ENCODE measurements at places on chromosomes 3 and 15.

DNA sequence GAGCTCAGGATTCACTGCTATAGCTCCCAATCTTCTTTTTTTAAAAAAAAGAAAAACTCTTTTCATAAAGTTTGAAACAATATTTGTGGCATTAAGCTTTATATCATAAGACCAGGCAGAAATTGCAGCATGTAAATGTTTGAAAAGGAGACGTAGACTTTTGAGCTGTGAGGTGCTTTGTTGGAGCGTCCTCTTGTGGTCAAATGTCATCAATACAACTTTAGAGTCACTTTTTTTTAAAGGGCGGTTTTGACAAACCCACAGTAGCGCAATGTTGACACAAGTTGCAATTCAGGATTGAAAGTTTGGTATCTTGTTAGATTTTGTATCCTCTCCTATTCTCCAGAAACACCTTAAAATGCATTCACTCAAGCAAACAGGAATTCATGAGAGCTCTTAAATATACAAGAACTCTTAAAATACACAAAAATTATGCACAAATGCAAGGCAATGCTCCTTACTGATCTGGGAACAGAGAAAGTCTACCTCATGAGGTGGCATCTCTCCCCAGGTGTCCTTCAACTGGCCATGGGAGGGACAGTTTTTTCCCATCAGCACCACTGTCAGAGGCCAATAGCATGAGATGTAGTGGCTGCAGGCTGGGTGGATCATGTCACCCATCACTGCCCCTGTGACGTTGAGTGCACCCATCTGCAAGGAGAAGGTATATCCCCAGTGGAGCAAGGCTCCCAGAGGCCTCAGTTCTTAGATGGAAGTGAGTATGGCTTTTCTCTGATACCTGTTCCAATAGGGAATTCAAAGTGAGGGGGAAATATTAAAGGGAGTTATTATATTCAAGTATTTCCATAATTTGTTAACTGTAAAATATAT is 70.7 kb downstream of the ANXA2 start:
- peak; percentile 31 for DNase-seq

DNA sequence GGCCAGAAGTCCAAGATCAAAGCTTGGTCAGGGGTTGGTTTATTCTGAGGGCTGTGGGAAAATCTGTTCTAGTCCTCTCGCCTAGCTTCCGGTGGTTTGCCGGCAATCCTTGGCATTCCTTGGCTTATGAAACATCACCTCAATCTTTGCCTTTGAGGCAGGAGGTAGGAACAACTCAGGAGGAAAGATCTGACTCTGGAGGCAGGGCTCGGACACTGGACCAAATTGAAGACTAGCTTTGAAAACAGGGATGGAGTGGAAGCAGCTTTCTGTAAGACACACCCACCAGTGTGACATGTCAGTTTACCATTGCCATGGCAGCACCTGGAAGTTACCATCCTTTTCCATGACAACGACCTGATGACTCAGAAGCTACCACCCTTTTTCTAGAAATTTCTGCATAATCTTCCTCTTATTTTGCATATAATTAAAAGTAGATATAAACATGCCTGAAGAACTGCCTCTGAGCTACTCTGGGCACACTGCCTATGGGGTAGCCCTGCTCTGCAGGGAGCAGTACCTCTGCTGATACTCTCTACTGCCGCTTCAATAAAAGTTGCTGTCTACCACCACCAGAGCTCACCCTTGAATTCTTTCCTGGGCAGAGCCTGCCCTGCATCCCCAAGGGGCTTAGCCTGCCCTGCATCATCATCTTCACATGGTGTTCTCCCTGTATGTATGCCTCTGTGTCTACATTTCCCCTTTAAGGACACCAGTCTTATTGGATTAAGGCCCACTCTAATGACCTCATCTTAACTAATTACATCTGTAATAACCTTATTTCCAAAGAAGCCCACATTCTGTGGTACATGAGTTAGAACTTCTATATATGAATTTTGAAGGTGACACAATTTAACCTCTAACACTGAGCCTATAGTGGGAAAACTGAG is 38.3 kb upstream of the TM4SF4 start:
- DNase-seq: no peak

DNA sequence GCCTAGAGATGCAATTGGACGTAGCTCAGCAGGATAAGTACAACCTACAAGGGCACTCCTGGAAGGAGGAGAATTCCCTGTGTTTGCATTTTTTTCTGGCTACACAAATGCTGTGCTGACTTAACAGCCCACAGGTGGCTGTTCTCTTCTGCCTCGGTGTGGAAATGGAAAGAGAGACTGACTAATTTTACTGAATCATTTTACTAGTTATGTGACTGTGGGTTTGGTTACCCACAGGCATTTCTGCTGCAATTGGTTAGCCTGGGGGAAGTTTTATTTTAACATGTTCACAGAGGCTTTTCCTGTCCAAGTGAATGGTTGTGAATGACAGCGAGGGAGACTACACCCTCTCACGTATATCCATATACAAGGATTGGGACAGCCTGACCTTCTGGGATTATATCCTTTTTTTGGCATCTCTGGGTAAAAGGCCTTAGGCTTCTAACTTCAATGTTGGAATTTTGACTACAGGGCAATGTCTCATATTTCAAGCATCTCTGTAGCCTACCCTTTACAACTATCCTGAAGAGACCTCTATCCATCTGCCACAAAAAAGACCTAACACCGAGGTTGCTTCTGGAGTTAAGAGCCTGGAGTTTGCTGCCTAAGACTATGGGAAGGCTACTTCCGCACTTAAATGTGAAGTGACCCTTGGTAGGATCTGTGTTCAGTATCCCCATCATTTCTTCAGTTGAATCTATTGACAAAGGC is 67.2 kb upstream of the TP63 start:
- DNase-seq: no peak

DNA sequence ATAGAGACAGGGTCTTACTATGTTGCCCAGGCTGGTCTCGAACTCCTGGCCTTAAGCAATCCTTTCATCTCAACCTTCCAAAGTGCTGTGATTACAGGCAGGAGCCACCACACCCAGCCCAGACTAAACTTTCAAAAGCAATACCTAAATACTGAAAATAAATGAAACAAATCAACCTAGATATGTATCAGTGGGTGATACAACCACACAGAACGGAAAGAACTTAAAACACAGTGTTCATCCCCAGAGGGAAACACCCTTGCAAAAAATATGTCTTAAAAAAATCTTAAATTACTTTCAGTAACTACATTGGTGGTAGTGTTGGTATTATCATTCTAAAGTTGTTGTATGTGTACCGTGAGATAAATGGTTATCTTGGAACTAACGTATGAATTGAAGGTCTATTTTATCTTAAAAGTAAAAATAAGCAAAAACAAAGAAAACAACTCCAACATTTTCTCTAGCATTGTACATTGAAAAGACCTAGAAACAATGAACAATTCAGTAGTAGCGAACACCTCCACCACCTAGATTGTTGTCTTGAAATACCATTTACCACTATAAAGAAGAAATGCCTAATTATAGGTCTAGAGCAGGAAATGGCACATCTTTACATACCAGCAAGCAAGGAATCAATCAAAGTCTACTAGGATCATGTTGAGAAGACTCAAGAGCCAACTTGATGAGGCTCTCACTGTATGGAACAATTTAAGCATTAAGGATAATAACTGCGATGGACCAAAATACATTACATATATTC is 24.7 kb downstream of the SLTM start:
- DNase-seq: no peak

GRCh38 chr3:191476066-191476772 is 15.3 kb downstream of the PYDC2 start:
- DNase-seq: no peak

- DNase-seq: no peak
These were observed 13.4 kb upstream of the SCN10A start for GRCh38 chr3:38829404-38829803.

DNA sequence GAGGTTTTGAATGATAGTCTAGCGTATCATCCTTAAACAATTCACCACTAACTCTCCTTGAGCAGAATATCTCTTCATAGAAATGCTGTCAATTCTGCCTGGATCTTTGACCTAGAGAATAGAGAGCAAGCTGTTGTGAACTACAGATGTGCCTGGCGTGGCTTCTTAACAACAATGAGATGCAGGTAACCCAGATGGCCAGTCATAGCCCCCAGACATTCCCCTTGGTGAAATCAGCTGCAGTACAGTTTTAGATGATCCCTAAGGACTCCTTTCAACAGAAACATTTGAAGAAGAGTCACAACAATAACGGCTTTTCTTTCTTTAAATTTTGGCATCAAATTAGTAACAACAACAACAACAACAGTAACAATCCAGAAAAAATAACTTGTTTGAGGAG is 1041.3 kb downstream of the ROBO1 start:
- no peak for DNase-seq

- DNase-seq: no peak
These were observed 12.4 kb upstream of the ZMAT3 start for GRCh38 chr3:179083977-179084376.

GRCh38 chr3:126858401-126858800 is 124.5 kb upstream of the PLXNA1 start:
- no peak for DNase-seq

GRCh38 chr3:46471371-46471914 is 6.7 kb upstream of the LTF start:
- DNase-seq: no peak

DNA sequence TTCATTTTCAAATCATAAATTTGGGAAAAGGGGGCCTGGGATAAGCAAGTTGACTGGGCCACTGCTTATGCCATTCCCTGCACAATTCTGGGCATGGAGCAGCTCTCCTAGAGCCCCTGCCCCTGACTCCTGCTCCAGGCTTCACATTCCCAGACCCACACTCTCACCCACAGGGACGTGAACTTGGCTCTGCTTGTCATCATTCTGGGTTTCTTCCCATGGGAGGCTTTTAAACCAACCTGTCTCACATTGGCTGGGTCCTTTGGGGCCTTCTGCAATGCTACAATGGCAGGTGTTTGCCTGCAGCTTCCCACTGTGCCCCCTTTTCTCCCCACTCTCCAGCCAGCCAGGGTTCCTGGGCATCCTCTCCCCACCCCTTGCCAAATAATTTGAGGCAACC is 49.1 kb downstream of the CYP19A1 start:
- DNase-seq: no peak
